Activated CD4-positive, alpha-beta T cell treated with anti-CD3 and anti-CD28 coated beads, Interleukin-2, Interleukin-6, amounts not matched to agents 100 ng/mL and 50 ng/mL, durations not matched to agents 16 hours and 8 hours (primary cell): ENCODE measurements at places on chromosomes 5 and 9.

DNA sequence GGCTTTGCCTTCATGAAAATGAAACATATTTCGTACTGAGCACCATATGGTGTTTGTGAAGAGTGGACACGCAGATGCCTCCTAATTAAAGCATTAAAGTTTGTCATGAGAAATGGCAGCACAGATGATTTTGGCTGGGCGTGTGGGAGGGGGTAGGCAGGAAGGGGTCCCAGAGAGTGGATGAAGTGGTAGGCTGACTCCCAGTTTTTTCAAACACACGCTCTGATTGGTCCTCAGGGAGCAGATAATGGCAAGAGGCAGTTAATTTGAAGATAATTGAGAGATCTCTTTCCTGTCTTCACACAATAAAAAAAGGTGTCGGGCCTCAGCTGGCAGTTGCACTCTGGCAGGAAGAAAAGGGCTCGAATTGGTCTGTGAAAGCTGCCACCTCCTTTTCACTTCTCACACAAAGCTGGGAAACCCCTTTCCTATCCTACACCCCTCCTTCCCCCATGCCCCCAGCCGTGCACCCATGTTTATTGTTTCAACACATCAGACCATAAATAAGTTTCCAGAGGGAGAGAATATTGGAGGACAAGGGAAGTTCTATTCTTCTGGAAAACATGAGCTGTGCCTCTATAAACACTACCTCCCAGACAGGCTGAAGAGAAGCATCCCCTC lies 429.6 kb downstream of the ARHGEF28 start:
- DNase-seq = no peak

DNA sequence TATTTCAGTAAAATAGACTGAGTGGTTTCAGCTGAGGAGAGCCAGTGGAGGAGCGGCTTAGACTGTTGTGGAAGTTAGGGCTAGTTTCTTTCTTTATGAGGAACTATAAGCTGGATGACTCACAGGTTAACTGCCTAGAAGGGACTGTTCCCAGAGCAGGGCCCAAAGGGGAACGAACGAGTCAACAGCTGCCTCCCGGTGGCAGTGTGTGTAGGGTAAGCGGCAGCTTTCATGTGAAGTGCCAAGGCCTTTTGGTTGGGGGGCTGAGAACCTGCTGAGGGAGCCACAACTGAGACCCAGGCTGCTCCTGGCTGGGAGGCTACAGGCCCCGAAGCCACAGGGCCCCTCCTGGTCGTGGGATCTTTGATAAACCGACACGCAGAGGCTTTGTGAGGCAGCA lies 7.0 kb downstream of the SQSTM1 start:
- DNase-seq = peak; percentile 59

GRCh38 chr5:116013207-116013785 lies 19.0 kb upstream of the ARL14EPL start:
- no peak for DNase-seq

DNA sequence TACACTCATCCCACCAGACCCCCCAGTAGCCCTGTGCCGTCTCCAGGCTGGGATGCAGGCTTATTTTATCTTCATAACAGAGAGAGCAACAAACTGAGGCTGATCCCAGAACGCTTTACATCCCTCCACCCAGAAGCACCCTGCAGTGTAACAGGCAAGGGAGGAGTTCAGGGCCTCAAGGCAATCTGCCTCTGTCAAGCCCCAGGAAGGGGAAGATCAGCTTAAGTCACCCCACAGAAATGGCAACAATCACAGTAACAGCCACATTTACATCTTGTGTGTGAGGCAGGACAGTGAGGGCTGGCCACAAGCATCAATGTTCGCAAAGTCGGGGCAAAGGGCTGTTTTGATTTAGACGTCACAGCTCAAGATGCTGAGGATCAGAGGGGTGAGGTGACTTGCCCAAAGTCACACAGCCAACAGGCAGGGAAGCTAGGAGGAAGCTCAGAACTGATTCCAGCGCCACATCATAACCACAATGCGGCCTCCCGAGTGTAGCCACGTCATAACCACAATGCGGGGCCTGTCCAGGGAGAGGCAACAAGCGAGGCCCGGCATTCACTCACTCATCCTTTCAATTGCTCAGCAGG lies 14.4 kb downstream of the STK10 start:
- DNase-seq = peak; percentile 92

DNA sequence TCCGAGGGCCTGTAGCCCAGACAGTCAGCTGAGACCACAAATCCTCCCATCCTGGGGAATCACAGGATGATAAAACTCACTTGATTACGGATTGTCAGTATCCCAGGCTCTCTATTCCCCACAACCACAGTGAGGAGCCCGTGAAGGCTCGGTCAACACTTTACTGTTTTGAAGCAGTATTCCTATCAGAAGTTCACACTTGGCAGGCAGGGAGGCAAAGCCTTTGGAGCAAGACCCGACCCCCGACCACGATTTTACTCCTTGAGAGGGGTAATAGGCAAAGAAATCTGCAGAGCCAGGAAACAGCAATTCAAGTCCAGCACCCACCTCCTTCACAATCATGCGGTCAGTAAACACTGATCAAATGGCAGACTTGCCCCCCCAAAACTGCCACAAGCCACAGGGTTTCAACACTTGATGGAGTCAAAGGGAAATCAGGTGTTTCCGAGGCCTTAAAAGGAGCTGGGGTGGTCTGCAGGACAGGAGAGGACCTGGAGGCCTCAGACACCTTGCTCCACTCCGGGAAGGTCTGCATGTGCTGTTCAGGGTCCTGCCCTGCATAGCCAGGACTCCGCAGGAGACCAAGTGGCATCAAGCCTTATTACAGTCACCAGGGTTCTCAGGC lies 25.2 kb downstream of the BICD2 start:
- DNase-seq = no peak

- DNase-seq = no peak
These were observed 127.4 kb downstream of the PALM2AKAP2 start for GRCh38 chr9:109907400-109907799.

- no peak for DNase-seq
These were observed 54.4 kb upstream of the EXOC3 start for GRCh38 chr5:388266-389196.

- no peak for DNase-seq
These were observed 41.6 kb upstream of the MROH2B start for GRCh38 chr5:41112486-41113455.

- no peak for DNase-seq
These were observed 225.2 kb downstream of the GAS1 start for GRCh38 chr9:86721843-86722705.

DNA sequence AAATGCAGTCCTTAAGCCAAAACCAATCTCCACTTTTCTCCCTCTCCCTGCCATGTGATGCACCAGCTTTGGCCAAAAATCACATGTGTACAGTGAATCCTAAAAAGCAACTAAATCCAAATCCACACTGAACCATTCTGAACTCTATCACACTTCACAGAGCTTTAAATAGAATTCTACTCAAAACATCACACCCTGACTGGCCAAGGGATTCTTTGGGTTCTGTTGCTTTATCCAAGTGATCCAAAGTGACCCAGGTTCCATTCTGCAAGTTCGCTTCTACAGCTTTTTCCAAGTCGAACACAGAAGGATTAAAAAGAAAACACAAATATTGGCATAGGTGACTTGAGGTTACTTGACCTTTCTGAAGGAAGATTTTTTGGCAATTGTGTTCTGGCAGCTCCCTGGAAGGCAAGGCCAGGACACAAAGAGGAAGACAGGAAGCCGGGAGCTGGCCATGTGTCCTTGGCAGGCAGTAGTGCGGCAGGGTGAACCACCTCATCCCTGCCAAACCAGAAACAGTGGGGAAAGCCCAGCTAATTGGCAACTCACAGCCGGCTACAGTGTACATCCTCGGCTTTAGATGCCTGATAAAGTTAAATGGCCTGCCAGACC lies 115.0 kb downstream of the NFIB start:
- DNase-seq = no peak

DNA sequence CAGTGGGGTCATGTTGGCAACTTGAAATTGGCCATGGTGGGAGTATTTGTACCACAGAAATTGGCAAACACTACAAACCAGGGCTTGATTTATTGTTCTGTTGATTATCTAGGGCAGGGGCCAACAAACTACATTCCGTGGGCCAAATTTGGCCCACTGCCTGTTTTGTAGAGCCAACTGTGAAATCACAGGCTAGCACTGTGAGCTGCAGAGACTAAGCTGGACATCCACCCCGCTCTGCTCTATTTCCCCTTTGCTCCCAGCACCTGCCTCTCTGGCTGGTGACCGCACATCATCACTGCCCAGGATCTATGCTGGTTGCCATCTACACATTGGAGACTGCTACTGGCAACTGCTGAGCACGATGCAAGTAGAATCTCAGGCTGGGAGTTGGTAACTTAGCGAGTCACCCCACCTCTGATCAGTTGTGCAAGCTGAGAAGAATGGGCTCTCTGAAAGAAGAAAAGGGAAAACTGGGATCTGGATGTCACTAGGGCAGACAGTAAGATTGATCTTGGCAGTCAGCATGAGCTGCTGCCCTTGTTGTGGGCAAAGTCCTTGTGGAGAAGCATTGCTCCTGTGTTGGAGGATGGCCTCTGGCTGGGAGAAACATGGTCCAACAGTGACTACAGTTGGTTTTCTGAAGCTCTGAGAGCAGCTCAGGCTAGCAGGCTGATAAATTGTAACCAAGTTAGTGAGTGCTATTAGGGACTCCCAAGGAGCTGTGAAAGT lies 144.7 kb upstream of the RAD23B start:
- DNase-seq = no peak

GRCh38 chr5:129243039-129243438 lies 148.5 kb downstream of the ISOC1 start:
- no peak for DNase-seq

- no peak for DNase-seq
These were observed 30.7 kb downstream of the DBH start for GRCh38 chr9:133666845-133667244.

DNA sequence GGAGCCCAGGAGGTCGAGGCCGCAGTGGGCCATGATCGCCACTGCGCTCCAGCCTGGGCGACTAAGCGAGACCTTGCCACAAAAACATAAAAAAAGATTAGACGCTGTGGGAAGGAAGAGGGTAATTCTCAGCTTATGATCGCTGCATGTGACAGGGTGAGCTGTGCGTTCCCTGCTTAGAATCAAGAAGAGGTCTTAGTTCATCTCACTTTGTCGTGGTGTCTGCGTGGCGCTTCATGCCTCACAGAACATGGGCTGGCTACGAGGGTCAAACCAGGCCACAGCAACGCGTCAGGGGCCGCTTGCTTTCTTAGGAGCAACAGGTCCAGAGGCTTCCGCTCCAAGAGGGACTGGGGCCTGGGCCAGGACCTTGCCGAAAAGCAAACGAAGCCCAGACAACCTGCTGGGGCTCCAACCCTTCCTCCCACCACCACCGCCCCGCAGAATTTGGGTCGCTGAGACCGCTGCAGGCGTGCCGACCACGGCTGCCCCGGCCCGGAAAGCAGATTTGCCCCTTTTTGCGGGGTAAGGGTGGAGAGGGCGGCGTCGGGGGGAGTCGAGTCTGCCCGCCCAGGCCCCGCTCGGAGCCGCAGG lies 10.0 kb upstream of the GRIN1 start:
- DNase-seq = peak; percentile 38

- DNase-seq = no peak
These were observed 129.7 kb upstream of the TMEM161B start for GRCh38 chr5:88398316-88398715.

DNA sequence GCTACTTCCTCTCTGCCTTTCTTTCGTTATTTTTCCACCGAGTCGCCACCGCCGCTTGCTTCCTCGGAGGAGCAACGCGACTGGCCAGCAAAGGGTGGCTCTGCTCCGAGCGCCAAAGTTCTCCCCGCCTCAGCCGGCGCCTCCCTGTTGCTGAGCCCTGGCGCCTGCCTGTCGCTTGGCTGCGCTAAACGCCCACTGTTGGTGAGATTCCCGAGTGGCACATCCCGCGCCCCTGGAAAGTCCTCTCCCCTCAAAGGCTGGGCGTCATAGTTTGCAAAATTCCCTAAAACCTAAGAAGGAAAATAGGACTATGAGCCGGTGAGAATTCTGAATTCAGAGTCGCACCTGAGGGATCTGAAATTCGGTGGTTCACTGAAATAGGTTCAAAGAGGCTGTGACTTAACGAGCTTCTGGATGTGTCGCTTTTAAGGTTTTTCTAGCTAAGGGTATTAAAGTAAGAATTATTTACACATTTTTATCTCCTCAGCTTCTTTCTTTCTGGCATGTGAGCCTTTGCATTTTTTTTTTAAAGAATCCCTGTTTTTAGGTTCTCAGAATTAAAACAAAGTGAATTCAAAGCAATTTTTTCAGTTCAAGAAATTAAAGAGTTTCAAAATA lies at the start of gene GRIN3A:
TSS of gene GRIN3A (minus strand) at position 82 of the 618 bp plus-strand sequence. CDS start 668 bp downstream, outside the sequence.
- DNase-seq = no peak

GRCh38 chr5:15702102-15702501 lies 202.1 kb downstream of the FBXL7 start:
- DNase-seq = no peak

- DNase-seq = peak; percentile 54
These were observed 120.8 kb downstream of the GALNT10 start for GRCh38 chr5:154311362-154311761.

DNA sequence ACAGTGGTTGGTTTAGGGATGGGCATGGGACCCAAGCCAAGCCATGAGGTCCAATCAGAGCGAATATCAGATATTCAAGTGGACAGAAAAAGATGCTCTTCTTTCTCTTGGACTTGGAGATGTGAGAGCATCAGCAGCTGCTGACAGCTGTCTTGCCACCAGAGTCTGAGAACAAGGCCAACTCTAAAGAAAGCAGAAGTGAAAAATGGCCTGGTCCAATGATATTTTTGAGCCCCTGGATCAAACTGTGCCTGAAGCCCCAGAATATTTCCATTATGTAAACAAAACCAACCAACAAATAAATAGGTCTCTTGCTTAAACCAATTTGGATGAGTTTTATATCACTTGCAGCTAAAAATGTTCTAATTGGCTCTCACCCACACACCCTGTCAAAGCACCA lies 30.7 kb upstream of the JADE2 start:
- DNase-seq = no peak

- peak; percentile 13 for DNase-seq
These were observed 160.0 kb downstream of the RMI1 start for GRCh38 chr9:84140535-84141101.

DNA sequence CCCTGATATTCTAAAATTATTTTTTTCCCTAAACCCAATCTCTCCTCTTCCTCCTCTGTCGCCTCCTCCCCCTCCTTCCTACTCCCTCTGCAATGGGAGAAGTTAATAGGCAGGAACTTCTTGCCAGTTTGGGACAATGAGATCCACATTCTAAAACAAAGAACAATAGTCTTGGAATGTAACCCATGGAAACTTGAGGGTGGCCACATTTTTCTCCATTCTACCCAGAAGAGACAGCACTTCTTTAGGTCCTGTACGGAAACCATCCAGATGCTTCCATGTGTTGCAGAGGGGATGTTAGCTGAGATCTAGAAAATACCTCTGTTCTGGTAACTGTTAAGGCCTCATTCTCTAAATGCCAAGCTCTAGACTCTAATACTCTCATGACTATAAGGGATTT lies 10.0 kb downstream of the SPARC start:
- DNase-seq = no peak
